ENCODE measurements at places on chromosomes 7 and 10. TPM values are rescaled to one million over a fixed set of nuclear protein-coding genes. Genes with fewer than 3 reads are reported as not detected.

The PIK3AP1 gene
- 3.4 TPM for total RNA-seq

The KLF6 gene
- total RNA-seq, result 484 TPM

The DNAJB12 gene
- total RNA-seq, result 45.2 TPM

The OR2A42 gene
- 0.56 TPM for total RNA-seq

The OR6V1 gene
- total RNA-seq, result not detected

The CLEC2L gene
- not detected for total RNA-seq

The UPK3B gene
- total RNA-seq, result 7.5 TPM

The MOGAT3 gene
- not detected for total RNA-seq

The MYOF gene
- 109 TPM for total RNA-seq

The CDK1 gene
- 14.3 TPM for total RNA-seq

The LIPN gene
- total RNA-seq, result 34.3 TPM

The ITPRID1 gene
- 4.4 TPM for total RNA-seq

The LIPM gene
- total RNA-seq, result 25.9 TPM

The CRHR2 gene
- not detected for total RNA-seq

The ABCF2 gene
- total RNA-seq, result 25.3 TPM
